ENCODE measurements at places on chromosomes 11 and 22.

- DNase-seq: no peak
Observed at GRCh38 chr22:46866591-46866990, 104.1 kb downstream of the TBC1D22A start.

GRCh38 chr11:76614471-76615179 is 55.9 kb downstream of the LRRC32 start:
- DNase-seq: no peak

GRCh38 chr11:76459299-76459698 is 14.5 kb downstream of the EMSY start:
- no peak for DNase-seq

GRCh38 chr11:75582895-75583717 is 21.1 kb downstream of the SERPINH1 start:
- DNase-seq: peak; percentile 47

DNA sequence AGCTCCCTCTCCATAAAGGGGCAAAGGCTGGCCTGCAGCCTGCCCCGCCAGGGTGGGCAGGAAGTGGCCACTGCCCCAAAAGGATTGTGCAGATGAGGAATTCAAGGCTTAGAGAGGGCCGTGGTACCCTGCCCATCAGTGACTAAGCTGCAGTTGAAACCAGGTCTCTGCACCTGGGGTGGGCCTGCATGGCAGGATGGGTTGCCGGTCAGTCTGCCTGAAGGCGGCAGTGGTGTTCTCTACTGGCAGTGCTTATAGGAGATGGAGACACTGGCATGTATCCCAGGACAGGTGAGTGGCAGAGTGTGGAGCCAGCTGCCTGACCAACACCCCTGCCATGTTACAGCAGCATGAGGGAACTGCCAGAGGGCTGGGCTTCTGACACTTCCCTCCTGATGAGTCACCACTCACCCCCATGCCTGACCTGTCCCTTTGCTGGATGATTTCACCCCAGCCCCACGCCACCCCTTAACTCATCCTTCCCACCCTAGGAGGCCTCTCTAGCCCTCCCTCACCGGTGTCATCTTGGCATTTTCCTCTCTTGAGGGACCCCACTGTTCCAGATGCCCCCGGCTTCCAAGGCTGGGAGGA is 70.2 kb upstream of the LMO1 start:
- no peak for DNase-seq

DNA sequence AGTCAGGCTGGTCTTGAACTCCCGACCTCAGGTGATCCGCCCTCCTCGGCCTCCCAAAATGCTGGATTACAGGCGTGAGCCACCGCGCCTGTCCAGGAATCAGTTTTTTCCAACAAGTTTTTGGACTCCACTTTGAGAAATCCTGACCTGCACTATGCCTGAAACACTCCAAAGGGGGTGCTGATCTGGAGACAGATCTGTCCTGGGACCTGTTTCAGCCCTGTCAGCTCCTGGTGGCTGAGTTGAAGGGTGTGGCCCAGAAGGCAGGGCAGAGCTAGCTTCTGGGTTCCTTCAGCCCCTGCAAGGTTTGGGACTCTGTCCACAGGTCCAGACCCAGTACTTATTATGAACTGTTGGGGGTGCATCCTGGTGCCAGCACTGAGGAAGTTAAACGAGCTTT is 1.2 kb downstream of the DNAJC4 start:
- DNase-seq: no peak

- no peak for DNase-seq
Observed at GRCh38 chr22:27613099-27614005, 188.2 kb downstream of the MN1 start.

DNA sequence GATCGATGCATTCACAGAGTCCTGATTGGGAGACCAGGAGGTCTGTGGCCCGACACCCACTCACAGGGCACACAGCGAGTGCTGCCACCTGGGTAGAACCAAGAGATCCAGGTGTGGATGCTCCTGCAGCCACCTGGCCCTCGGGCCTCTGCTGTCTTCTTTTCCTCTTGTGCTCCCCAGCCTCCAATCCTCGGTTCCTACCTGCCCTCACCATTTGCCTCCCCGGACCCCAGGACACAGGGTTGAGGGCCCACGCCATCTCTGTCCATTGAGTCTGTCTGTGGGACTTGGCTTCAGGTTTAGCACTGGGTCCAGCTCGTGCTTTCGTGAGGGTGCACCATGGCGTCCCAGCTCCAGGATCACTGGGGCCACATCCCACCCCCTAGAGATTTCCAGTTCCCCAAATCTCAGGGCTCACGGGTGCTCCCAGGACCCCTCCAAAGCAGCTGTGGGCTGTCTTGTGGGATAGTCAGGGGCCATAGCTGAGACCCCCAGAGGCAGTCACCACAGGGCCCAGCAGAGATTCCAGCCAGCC is 591.1 kb downstream of the BRD1 start:
- no peak for DNase-seq

DNA sequence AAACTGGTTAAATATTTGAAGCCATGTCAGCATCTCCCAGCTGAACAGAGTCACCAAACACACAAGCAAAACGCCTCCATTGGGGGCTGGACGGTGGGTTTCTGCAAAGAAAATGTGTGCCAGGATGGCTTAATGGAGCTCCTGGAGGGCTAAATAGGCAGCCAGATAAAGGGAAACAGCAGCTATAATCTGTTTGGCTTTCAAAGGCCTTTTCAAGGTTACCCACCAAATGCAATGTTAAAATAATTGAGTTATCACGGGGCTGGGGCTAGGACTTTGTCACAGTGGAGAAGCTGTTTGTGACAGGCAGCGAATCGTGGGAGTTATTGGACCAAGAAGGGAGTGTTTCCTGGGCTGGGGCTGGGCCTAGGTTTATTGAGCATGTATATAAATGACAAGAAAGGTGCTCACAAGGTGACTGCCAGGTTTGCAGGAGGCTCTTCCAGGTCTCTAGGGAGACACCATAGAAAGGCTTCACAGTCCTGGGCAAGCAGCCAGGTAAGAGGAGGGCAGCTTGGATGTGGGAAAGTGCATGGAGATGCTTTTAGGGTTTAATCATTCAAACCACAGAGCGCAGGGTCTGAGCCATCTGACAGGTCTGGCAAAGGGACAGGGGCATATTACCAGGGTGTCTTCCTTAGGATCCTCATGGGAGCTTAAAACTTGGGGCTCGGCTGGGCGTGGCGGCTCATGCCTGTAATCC is 28.3 kb downstream of the GRIK4 start:
- peak; percentile 40 for DNase-seq

DNA sequence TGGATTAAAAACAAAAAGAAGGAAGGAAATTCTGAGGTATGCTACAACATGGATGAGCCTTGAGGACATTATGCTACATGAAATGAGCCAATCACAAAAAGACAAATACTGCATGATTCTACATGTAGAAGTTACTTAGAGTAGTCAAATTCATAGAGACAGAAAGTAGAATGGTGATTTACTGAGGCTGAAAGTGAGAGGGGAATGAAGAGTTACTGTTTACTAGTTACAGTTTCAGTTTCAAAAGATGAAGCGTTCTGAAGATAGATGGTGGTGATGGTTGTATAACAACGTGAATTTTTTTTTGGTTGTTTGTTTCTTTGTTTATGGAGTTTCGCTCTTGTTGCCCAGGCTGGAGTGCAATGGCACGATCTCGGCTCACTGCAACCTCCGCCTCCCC is 9.5 kb downstream of the OR5P2 start:
- DNase-seq: no peak

DNA sequence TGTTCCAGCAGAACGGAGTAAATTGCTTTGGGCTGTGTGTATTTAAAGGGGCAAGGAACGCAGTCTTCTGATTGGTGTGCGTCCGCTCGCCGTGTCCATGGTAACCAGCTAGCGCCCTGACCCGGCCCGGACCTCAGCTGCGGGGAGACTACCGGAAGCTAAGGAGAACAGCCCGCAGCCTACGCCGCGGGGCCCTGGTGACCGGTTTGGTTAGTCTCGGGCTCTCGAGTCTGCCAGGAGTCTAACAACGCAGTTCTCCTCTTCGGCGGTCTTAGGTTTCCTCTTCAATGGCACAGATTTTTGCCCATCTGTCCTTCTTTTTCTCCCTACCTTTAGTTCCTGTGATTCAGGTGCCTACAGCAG is 3.5 kb upstream of the OR56A3 start:
- no peak for DNase-seq

DNA sequence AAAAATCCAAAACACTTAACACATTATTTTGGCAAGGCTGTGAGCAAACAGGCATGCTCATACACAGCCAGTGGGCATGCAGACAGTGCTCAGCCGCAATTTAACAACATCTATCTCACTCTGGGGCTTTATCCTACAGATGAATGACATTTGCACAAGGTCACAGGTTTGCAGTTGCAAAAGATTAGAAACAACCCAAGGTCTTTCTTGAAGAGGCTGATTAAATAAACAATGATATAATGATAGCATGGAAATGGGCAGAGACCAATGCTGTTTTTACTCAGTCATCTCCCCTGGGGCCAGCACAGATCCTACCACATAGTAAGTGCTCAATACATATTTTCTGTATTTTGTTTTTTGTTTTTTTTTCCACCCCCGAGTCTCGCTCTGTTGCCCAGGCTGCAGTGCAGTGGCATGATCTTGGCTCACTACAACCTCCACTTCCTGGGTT is 9.4 kb downstream of the A4GALT start:
- DNase-seq: no peak

DNA sequence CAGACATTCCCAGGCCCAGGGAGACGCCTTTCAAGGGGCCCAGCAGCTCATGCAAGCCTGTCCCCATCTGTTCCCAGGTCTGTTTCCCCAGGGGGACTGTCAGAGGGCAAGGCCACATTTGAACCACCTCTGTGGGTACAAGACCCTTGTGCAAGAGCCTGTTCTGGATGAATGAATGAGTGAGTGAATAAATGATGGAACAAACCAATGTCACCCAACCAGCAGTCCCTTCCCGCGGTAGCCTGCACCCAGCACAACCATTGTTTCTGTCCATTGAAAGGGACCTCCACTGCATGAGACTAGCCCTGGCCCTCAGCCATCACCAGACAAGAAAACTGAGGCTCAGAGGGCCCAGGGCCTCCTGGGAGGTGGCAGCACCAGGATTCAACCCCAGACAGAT is 69.7 kb upstream of the TCF20 start:
- no peak for DNase-seq

DNA sequence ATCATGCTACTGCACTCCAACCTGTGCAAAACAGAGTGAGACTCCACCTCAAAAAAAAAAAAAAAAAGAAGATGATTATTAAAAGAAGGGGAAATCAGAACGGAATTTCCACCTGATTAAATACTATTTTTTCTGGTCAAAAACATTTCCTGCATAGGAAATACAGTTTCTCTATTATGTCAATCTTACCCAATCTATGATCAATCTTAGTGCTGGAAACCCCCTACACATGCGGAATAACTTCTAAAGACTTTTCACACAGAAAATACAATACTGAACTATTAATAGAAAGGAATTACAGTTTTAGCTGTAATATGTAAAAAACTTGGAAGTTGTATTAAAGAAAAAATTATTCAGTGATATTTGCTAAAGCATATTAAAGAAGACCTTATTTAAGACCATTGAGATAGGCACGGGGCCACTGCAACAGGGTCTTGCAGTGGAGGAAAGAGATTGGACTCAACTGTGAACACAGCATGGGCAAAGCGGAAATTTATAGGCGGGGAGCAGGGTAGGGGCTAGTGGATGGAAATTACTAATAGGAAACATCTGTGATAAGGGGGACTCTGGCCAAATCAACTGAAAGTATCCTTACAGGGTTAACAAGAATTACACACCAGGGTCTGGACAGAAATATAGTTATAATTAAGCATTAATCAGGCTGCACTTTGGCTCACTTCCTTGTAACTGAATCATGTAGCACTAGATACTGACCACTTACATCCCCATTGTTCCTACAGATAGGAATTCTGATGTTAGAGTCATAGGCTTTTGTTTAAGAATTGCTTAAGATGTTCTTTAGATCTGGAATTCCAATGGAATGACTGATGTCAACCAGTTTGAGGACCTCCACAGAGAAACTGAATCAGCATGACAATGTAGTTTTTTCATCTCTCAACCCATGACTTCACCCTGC is 411.5 kb upstream of the DDI1 start:
- DNase-seq: no peak

- no peak for DNase-seq
Observed at GRCh38 chr22:37148031-37148651, 1.6 kb downstream of the IL2RB start.

GRCh38 chr11:113521737-113522517 is 46.7 kb upstream of the DRD2 start:
- no peak for DNase-seq

- no peak for DNase-seq
Observed at GRCh38 chr11:102599642-102600261, 25.4 kb downstream of the MMP20 start.

DNA sequence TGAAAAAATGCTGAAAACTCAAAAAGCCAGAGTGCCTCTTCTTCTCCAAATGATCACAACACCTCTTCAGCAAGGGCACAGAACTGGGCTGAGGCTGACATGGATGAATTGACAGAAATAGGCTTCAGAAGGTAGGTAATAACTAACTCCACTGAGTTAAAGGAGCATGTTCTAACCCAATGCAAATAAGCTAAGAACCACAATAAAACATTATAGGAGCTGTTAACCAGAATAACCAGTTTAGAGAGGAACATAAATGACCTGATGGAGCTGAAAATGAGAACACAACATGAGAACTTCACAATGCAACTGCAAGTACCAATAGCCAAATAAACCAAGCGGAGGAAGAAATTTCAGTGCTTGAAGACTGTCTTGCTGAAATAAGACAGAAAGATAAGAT is 9.2 kb downstream of the OR56B4 start:
- DNase-seq: no peak

DNA sequence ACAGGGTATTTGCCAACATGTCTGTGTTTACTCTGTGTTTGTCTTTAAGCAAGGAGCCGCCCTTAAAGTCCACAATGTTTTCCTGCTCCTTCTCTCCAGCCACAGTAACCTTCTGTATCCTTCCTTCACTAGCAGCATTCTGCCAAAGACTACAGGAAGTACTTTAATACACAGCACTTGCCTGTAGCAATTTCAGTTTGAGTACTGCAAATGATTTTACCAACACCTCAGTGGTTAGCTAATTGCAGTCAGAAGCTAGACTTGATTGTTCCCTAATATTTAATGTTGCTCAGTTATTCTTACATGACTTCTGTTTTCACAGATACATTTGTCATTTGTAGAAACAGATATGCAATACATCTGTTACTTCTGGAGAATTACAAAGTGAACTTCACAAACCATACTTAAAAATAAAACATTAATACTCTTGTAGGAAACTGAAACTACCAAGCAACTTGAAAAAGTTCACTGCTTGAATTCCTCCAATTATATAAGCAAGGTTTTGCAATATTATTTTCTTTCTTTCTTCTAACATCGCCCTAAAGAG is 69.1 kb downstream of the FCHSD2 start:
- DNase-seq: no peak

GRCh38 chr11:84372381-84372950 is 1086.3 kb upstream of the CCDC90B start:
- DNase-seq: no peak
